ENCODE measurements at places on chromosomes 5 and 9. TPM values are rescaled to one million over a fixed set of nuclear protein-coding genes. Genes with fewer than 3 reads are reported as not detected.
A peak's percentile ranks its signal among the peaks of the same experiment; 100 is the strongest.

- no peak for DNase-seq
Measured at GRCh38 chr5:145856285-145856818, 16.5 kb downstream of the GRXCR2 start.

- peak; percentile 72 for DNase-seq
Measured at GRCh38 chr9:8857068-8857925, 1057.7 kb upstream of the DMAC1 start.

DNA sequence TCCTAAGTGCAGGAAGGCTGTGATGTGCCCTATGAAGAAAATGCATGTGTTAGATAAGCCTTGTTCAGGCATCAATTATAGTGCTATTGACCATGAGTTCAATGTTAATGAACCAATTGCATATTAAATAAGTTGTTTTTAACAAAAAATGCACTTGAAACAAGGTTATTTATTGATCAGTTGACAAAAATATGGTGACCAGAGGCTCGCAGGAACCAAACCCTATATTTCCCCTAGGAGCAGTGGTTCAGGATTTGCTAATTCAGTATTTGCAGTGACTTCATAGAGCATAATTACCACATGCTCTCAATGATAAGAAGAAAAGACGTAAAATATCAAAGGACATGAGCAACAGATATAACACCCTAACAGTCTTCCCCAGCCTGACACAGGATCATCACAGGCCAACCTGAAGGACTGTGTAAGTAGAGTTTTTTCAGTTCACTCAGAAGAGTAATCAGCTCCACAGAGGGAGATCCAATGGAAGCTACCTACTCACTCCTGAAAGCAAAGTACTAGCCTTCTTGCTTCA is 92.3 kb downstream of the SEMA5A start:
- no peak for DNase-seq

- DNase-seq, result no peak
Measured at GRCh38 chr9:95129476-95130291, 187.8 kb downstream of the FANCC start.

DNA sequence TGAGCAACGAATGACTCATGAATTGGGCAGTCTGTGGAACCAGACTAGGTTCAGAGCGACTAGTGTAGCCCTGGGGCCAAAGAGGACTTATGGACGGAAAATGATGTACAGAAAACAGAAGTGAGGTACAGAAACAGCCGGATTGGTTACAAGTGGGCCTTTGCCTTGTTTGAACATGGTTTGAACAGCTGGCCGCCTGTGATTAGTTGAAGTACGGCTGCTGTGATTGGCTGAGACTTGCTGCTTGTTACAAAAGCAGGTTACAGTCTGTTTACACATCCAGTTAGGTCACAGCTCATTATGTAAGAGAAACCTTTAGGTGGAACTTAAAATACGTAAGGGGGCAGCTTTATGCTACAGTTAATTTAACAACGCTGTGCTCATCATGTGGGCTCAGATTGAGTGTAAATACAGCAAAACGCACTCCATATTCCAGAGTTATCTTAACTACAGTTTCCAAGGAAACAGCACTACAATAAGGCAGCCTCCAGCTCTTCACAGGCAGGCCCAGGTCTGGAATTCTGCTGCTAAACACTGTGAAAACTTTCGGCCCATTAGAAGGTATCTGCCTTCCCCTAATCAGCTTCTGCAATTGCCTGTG is 6.5 kb downstream of the AMACR start:
- DNase-seq, result no peak

- DNase-seq, result peak; percentile 90
Measured at GRCh38 chr9:131349881-131350563, 43.9 kb upstream of the PRRC2B start.

DNA sequence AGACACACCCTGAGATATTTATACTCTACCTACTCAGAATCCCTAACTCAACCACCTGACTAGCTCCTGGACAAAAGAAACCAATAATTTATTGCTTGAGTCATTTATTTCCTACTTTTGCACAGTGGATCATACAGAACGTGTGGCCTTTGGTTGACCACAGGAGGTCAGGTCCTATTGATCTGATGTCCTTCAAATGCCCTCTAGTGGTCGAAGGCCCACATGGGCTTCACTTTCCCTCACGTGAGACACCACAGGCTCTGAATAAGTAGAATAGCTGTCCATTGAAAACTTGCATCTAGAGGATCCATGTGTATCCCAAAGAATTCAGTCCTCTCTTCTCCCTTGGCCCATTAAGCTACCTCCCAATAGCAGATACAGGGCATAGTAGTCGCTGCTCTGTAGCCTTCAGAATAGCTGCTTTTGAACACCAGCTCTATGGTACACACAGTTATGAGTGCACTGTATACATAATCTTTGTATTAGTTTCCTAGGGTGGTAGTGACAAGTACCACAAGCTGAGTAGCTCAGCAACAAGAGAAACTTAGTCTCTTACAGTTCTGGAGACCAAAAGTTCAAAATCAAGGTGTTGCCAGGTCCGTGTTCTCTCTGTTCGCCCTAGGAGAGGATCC is 177.6 kb upstream of the SMARCA2 start:
- DNase-seq, result peak; percentile 36

Gene MEIKIN
- polyA plus RNA-seq, result not detected

Gene PITX1
- polyA plus RNA-seq, result not detected

Gene EQTN
- not detected for polyA plus RNA-seq

Gene PCDHA4
- polyA plus RNA-seq, result 1.2 TPM

Gene ARL14EPL
- polyA plus RNA-seq, result not detected

All from SK-N-SH (cell line).